ENCODE measurements at places on chromosomes 11 and 22.
A peak's percentile ranks its signal among the peaks of the same experiment; 100 is the strongest.

DNA sequence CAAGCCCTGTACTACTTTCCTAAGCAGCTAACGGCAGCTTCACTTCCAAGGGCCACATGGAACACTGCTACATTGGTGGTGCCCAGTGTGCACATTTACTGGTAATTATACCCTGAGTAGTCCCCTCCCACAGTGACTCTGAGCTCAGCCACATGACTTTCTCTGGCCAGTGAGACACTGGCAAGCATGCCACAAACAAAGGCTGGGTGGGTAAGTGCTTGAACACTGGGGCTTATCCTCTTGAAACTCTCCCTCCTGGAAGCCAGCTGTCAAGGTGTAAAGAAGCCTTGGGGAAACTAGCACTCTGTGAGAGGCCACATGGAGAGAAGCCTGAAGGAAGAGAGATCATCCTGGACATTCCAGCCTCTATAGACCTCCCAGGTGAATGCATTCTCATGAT, 54.4 kb upstream of the DRD2 start:
- no peak for DNase-seq

GRCh38 chr11:124670732-124671131, 2.8 kb downstream of the SIAE start:
- DNase-seq: no peak

DNA sequence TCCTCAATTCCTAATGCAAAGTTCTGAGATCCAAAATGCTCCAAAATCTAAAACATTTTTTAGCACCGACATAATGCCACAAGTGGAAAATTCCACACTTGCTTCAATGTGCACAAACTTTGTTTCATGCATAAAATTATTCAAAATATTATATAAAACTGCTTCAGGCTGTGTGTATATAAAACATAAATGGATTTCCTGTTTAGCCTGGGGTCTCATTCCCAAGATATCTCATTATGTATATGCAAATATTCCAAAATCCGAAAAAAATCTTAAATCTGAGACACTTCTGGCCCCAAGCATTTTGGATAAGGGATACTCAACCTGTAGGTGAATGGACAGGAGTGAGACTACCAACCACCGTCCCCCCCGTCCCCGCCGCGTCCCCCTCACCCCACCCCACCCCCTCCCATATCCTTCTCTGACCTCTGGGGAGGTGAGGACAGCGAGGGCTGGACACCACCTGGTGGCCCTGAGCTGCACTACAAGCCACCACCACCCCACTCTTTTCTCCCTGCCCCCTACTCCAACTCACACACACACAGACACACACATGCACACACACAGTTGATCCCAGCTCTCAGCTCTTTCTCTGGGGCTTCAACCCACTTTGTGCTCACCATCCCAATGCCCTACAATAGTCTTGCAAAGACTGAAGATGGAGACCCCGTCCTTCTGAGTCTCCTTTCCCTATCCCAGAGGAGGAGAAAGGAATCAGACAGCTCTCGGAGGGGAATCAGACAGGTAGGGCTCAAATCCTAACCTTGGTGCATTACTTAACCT, 101.0 kb downstream of the PDE2A start:
- peak; percentile 34 for DNase-seq

- no peak for DNase-seq
Observed at GRCh38 chr11:46305295-46305694, 27.8 kb downstream of the CREB3L1 start.

DNA sequence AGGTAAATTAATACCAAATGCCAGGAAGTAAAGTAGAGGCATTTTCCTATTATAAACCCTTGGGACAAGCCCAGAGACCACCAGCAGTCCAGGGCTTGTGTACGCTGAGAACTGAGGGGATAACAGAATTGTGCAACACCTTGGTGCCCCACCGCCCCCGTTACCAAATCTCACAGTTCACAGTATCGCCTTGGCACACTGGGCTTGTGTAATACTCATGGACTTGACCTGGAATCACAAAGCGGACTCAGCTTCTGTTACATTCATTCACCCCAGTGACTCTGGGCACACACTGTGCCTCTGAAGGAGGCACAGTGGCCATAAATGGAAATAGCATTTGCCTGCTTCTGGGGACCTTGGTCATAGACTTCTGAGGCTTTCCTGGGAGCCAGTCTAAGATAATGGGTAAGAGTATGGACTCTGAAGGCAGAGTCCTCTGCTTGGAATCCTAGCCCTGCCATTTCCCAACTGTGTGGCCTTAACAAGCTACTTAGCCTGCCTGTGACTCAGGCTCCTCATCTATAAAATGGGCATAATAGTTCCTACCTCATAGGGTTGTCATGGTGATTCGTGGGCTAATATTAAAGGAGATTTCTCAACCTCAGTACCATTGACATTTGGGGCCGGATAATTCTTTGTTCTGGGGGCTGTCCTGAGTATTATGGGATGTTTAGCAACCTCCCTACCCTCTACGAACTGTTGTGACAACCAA, 53.7 kb downstream of the TIMP3 start:
- DNase-seq: no peak

GRCh38 chr11:42175203-42175602, 715.8 kb upstream of the LRRC4C start:
- no peak for DNase-seq

DNA sequence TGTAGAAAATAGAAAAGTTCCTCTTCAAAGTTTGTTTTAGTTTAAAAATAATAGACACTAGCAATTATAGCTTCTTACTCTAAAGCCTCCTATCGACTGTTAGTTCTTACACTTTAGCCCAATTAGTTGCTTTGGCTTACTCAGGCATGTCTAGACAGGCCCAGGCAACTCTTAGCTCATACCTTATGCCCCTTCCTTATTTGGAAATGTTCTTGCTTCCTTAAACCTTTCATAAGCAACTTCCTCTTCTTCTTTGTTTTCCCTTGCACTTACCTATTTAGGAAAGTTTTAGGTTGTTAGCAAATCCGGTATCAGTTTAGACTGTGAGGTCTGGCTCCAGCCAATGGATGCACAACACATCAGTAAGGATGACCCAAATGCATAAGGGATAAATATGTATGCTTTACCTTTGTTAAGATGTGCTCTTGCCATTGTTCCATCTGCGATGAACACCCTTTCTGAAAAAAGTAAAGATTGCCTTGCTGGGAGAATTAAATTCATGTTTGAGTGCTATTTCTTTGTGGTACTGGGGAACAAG, 1277.5 kb upstream of the CNTN5 start:
- DNase-seq: no peak

DNA sequence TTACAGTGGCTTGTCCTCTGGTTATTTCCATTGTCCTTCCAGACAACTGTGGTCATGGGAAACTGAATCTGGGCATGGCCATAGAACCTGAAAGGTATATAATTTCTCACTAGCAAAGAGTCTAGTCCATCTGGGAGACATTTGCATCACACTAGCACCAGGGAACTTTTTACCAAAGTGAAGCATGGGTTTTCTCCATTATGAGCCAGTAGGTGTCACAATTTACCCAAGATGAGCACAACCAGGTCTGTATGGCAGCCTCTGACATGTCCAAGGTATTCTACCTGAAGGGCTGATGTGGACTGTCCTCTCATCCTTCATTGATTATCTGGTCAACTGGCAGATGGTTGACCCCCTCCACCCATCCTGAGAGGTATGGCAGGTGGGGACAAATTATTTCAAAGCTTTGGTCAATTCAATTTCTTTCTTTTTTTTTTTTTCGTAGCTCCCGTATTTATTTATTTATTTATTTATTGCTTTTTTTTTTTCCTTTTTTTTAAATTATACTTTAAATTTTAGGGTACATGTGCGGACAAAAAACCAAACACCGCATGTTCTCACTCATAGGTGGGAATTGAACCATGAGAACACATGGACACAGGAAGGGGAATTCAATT, 425.9 kb downstream of the TMEM135 start:
- DNase-seq: no peak

GRCh38 chr11:66183494-66184048, 84.9 kb upstream of the RAB1B start:
- DNase-seq: no peak

DNA sequence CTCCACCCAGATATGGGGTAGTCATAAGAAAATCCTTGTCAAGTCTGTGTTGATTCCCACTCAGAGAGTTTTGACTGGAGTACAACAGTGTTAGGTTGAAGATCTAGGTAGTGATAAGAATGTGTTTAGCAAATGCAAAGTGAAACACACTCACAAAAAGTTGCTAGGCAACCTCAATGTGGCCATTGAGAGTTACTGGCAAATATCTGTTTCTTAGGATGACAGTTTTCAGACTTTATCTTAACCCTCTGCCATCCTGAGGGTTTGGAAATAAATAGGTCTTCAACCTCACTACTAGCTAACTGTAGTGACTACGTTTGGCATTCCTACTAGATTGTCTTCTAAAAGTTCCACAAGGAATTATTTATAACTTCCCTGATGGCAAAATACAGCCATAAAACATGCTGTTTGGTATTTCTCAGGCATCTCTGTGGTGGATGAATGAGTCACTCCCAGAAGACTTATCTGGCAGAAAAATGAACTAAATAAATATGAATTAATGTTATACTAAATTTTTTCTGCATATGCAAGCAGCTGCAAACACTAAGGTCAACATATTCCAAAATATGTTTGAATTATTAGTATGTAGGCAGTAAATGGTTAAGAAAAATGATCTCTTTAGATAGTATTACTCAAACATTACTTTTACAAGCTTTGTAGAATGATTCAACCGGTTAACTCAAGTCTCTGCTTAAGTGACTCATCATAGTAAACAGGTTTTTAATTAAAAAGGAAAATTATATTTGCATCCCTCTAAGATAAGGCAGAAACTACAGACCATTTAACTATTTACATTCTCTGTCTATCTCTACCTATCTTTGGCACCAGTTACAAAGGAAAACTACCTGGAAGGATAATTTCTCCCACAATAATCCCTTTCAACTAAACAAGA, 17.1 kb upstream of the SYTL2 start:
- DNase-seq: no peak

GRCh38 chr22:40819599-40820140, 524 bp upstream of the SLC25A17 start:
- DNase-seq: no peak

DNA sequence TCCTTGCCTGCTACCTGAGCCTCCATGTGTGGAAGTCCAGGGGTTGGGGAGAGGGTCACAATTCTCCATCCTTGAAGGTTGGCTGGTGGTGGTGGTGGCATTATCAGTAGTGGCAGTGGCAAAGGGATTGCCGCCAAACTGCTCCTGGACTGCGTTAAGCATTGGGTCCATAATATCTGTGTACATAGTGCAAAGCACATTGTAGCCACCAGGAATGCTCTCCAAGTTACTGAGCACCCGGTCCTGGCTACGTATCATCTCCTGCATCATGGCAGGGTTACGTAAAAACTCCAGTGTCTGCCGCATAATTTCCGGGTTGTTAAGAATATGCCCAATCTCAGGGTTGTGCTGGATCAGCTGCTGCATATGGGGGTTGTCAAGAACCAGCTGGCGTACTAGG, 1.2 kb downstream of the UBQLN3 start:
- DNase-seq: no peak
